CD14-positive monocyte (primary cell): ENCODE measurements at places on chromosomes 16 and 17.

DNA sequence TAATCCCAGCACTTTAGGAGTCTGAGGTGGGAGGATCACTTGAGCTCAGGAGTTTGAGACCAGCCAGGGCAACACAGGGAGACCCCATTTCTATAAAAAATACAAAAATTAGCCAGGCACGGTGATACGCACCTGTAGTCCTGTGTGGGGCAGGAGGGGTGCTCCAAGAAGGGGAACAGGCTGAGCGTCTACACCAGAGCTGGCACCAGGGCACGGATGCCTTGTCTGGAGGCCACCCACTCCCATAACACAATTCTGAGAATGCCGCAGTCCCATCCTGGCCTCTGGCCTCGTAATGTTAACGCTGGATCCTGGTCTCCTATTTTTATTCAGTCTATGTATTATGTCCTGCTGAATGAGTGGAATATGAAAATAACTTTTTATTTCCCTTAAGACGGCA is 161.3 kb downstream of the WSCD1 start:
- no peak for DNase-seq

- no peak for DNase-seq
Measured at GRCh38 chr17:41869426-41869825, 4.2 kb upstream of the KLHL11 start.

GRCh38 chr17:73586275-73586832 is 57.9 kb downstream of the SDK2 start:
- no peak for DNase-seq

- DNase-seq = no peak
Measured at GRCh38 chr16:69328854-69329316, 1.5 kb downstream of the PDF start.

DNA sequence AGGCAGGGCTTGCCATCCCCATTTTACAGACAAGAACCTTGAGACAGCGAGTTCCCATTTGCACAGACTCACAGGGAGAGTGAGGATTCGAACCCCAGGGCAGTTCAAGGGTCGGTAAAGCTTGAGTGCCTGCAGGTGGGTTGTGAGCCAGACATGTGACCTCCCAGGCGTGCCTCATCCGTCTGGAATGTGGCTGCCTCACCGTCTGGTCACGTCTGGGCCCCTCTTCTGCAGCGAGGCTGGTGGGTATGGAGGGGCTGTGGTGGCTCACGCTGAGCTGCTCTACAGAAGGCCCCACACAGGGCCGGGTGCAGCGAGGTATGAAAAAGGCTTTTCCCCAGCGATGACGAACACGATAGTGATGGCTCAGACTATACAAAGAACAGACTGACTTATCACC is 35.8 kb upstream of the LHX1 start:
- no peak for DNase-seq

DNA sequence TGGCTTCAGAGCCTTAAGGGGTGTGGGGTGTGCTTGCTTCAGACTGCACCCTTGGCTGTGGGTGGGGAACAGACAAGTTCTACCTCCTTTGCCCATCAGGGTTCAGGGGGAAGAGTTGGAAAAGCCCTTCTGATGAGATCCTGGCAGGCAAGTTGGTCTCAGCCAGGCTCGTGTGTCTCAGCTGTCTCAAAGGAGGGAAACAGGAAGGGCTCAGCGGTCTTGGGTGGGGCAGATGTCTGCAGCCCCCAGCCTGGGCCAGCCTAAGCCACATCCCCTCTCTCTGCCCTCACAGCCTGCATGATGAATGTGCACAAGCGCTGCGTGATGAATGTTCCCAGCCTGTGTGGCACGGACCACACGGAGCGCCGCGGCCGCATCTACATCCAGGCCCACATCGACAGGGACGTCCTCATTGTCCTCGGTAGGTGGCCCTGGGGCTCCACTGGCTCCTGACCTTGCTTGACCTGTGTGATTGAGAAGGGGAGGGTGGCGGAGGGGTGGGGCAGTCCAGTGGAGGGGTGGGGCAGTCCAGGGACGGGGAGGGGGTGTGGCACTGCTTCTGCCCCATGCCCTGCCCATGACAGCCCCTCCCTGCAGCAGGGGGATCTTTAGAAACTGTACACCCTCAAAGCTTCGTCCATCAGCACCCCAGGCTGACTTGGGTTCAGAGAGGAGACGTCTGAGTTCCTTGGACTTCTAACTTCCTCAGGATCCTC is 199.5 kb downstream of the PRKCB start:
- peak; percentile 31 for DNase-seq

DNA sequence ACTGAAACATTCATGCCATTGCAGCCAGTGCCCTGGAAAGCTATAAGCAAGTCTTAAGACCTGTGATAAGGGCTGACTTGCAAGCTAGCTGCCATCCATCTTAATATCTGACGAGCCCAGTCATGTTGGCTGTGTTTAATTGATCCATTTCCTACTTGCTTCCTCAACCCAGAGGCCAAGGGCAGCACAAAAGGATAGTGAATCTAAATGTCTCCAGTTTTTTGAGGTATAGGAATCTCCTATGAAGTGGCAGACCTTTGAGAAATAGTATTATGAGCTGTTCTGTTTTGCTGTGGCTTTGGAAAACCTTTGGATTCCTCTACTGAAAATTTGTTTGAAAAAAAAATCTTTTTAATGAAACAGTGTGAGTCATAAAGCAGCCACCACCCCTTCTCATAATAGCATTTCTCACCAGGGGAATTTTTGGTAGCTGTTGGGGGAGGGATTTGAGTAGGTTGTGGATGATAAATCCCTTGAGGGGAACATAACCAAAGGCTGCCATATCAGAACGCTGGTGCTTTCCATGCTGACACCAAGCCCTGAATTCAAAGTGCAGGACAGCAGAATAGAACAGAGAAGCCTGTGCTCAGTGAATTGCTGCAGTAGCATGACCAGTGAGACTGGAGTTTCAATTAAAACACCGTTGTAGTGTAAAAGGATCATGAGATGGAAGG is 12.9 kb downstream of the ZNRF1 start:
- peak; percentile 30 for DNase-seq

GRCh38 chr16:56506941-56507340 is 12.9 kb downstream of the BBS2 start:
- DNase-seq = no peak

DNA sequence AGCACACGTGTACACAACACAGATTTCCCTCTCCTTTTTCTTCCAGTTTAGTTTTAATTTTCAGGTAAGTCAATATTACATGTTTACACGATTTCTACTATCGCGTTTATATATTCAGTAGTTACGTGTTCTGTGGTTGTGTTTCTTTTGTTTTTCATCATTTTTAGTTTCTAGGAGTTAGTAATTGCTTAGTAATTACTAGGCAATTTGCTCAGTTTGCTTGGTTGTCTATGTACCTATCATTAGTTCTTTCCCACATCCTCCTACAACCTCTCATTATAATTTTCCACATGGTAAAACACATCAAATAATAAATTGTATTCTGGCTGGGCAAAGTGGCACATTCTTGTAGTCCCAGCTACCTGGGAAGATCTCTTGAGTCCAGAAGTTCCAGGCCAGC is 24.6 kb upstream of the GUCY2D start:
- DNase-seq = no peak

DNA sequence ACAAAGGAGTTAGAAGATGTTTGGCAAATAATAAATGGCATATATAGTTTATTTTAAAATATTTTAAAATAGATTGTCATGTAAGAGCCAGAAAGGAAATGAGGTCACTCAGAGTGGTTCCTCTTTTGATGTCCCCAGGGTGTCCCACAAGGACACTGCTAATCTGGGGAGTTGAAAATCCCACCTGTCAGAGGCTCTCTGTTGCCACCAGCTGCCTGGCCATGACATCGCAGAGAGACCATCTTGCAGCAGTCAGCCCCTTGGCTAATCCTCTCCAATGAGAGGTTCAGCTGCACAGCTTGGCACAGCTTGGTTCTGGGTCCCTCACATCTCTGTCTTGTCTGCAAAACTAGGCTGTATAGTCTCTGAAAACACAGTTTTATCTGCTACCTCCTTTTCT is 11.0 kb upstream of the RBFOX1 start:
- no peak for DNase-seq

DNA sequence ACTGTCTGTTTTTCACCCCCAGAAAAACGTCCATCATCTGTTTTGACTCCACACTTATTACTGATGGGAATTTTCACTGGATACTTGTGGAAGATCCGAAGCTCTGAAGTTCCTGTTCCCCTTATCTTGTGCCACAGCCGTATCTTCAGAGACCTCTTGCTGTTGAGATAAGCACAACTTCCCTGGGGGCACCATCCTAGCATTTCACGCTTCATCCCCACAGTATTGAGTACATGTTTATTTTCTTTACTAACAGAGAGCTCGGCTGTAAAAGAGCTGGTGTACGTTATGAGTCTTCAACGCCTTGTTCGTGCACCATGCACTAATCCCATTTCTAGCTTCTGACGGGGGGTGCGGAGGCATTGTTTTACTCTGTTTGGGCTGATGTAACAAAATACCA is 813.6 kb upstream of the EEF2KMT start:
- DNase-seq = no peak

DNA sequence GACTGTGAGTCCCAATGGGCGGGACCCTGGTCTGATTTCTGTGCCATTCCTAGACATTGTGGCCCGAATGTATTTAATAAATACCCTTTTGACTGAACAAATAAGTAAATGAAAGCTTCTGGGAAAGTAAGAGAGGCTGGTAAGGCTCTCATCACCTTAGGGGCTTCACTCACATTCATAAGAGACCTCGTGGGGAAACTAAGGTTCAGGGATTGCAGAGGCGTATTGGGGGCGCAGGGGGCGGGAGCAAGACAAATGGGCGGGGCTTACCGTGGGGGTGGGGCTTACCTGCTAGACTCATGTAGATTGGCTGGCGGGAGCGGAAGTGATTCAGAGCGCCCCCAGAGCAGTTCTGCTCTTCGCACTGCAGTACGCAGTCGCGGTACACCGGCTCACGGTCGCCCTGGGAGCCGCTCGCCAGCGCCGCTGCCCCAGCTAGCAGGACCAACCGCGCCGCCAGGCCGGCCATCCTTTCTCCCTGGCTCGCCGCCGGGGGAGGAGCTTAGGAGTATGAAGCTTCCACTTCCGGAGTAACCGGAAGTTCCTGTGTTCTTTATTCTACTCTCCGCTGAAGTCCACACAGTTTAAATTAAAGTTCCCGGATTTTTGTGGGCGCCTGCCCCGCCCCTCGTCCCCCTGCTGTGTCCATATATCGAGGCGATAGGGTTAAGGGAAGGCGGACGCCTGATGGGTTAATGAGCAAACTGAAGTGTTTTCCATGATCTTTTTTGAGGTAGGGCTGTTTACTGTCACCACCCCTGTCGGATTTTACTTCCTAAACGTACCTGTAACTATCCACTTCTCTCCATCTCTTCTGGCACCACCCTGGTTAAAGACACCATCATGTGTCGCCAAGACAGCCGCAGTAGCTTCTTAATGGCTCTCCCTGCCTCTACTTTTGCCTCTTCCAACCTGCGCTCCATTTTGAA is at the start of gene PGAP3:
PGAP3 (minus strand) TSS at position 512 of the 929 bp plus-strand sequence; CDS start at position 469, 43 bp downstream.
- peak; percentile 70 for DNase-seq

GRCh38 chr16:50839920-50840729 is 98.2 kb downstream of the CYLD start:
- DNase-seq = no peak

DNA sequence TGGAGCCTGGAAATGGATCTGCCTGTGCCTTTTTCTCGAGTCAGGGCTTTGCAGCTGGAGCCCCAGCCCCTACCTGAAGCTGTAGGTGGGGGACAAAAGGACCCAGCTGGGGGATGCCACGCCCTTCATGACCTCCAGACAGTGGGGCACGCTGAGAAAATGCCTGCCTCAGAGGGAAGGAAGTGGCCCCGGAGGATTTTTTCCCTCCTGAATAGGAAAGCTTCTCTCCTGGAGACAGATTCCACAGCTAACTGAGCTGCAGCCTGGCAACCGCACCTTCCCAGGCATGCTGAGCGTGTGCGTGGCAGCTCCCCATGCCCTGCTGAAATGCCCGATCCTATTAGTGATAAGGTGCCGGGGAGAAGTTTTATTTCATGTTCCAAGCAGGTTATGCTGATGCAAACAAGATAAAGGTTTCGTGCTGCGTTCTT is 58.0 kb downstream of the AIPL1 start:
- no peak for DNase-seq

GRCh38 chr17:66679631-66680517 is 155.0 kb upstream of the CACNG5 start:
- DNase-seq = no peak

DNA sequence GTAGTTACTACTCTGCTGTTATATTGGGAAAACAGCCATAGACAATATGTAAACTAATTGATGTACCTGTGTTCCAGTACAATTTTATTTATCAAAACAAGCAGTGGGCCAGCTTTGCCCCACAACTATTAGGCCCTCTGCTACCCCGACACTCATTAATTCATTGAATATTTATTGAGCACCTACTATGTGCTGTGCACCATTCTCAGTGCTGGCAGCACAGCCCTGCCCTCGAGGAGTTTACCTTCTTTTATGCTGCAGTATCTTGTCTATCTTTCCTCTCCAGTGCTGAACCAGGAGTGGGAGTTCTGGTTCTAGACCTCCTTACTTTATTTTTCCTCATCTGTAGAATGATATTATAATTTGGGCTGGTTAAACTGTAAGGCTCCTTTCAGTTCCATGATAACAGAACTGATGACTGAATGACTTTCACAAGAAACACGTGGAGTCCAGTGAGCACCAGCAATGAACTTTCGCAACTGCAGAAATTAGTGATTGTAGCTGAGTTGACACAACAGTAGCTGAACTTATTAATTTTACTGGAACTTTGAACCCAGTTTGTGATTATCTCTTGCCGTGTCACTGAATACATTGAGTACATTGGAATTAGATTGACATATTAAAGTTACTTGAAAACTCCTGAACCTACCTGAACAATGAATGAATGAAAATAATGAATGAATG is 2.4 kb downstream of the GOSR2 start:
- DNase-seq = no peak

DNA sequence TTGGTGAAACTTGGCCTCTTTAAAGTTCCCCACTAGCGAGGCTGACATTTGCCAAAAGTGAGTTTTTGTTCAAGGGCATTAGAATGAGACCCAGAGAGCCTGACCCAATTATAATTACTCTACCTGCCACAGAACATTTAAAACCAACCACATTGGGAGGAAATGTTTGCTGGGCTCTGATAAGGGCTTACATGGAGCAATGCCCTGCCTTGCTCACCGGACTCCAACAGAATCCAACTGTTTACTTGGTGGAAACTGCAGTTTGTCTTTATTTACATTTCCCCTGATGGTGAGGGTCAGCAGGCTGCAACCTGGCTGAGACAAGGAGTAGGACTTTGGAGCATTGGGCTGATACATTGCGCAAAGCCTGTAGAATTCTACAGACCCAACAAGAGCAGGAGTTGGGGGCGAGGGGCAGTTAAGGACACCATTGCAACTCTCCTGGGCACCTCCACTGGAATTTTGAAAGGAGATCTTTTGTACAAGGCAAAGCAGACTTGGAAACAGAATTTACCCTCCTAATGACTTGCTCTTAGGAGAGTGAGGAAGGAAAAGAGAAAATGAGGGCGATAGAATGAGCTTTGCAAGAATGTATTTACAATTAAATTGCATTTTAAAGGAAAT is 368.6 kb downstream of the SHISA9 start:
- no peak for DNase-seq

GRCh38 chr16:77784441-77785372 is 3.7 kb upstream of the VAT1L start:
- DNase-seq = no peak
